ENCODE measurements at places on chromosomes 16 and 17.
A peak's percentile ranks its signal among the peaks of the same experiment; 100 is the strongest.

GRCh38 chr17:57902800-57903759 is 52.1 kb downstream of the CUEDC1 start:
- DNase-seq, result peak; percentile 87

- DNase-seq, result peak; percentile 70
These were observed 320 bp upstream of the KRTAP4-2 start for GRCh38 chr17:41178341-41178740.

DNA sequence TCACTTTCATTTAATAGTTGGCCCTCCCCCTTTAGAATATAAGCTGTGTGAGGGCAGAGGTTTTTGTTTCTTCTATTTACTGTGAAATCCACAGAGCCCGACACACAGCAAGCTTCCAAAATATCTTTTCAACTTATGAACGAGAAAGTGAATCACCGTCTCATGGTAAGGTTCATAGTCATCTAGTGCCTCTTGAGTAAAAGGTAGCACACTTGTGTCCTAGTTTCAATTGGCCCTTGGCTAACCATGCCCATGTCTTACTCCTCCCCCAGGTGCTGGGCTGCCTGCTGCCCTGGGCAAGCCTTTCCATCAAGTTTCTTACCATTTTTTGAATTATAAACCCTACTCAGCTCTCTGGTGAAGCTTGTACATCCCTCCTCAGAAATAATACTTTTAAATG is 12.4 kb upstream of the GP2 start:
- DNase-seq, result no peak

DNA sequence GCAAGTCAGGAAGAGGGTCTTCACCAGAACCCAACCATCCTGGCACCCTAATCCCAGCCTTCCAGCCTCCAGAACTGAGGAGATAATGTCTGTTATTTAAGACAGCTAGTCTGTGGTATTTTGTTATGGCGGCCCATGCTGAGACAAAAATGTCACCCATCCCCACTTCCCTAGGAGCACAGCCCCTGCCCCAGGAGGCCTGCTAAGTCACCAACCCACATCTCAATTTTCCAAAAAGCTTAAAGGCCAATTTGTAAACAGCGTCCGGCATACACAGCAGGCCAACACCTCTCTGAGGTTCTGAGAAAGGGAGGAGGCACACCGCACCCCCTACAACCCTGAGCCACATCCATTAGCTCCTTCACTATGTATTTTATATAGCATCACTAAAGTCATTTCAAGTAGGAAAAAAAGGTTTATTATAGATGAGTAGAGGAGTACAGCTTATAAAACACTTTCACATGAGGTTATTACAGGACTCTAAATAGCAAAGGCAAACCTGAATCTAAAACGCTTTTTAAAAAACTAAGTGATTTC is 6.9 kb downstream of the TMEM170A start:
- no peak for DNase-seq

DNA sequence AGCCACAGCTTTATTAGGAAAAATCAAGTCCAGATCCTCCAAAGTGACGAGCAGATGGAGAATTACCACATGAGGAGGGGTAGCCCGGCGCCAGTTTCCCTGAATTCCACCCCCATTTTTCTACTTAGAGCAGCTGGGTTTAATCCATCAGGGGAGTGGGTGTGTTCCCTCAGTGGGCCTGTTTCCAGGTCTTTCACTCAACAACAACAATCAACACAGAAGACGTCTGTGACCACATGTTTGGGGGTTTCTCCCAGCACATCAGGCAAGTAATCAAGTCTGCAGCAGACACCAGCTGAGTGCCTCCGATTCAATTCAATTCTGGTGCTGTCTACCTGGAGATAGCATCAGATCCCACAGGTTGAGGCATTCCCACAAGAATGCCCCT is 6.8 kb downstream of the SLC6A2 start:
- DNase-seq, result no peak

GRCh38 chr17:47941246-47942095 is at the start of gene PNPO:
Gene PNPO, plus strand, starts transcription at chr17:47941571. Its CDS starts 105 bp downstream, at chr17:47941676.
- peak; percentile 99 for DNase-seq

- no peak for DNase-seq
These were observed 61.1 kb downstream of the B9D1 start for GRCh38 chr17:19301274-19301951.

DNA sequence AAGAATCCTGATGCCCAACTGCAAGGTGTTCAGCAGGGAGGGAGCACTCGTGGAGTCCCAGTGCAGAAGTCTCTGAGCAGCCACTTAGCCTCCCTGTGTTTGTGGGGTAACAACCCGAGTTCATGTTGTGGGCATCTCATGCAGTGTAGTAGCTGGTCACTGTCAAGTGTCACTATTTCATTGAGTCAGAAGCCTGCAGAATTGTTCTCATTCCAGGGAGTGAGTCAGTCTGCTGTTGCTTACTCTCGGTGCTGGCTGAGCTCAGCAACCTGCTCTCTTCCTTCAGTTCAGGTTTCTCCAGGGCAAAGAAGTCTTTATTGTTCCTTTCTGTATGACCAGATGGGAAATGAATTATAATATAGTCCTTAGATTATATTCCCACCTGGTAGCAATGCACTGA is 24.1 kb downstream of the HMOX2 start:
- peak; percentile 90 for DNase-seq

- DNase-seq, result peak; percentile 73
These were observed 34.4 kb downstream of the WWP2 start for GRCh38 chr16:69796285-69797118.

- DNase-seq, result peak; percentile 30
These were observed 2.3 kb downstream of the CASKIN2 start for GRCh38 chr17:75512926-75513640.

- DNase-seq, result no peak
These were observed 9.4 kb downstream of the TOX3 start for GRCh38 chr16:52537516-52537915.

DNA sequence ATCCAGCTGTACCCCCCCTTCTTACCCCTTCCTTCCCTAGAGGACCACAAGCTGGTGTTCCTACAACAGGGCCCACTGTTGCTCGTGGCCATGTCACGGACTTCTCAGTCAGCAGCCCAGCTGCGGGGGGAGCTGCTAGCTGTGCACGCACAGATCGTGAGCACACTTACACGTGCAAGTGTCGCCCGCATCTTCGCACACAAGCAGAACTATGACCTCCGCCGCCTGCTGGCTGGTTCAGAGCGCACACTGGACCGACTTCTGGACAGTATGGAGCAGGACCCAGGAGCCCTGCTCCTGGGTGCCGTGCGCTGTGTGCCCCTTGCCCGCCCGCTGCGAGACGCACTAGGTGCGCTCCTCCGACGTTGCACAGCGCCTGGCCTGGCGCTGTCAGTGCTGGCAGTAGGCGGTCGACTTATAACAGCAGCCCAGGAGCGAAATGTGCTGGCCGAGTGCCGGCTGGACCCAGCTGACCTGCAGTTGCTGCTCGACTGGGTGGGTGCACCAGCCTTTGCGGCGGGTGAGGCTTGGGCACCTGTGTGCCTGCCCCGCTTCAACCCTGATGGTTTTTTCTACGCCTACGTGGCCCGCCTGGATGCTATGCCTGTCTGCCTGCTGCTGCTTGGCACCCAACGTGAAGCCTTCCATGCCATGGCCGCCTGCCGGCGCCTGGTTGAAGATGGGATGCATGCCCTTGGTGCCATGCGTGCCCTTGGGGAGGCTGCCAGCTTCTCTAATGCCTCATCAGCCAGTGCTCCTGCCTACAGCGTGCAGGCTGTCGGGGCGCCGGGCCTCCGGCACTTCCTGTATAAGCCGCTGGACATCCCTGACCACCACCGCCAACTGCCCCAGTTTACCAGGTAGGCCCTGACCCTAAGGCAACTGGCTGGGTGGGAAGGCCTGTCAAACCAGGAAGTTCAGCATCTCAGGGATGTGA is 3.6 kb downstream of the MON1B start:
- no peak for DNase-seq

DNA sequence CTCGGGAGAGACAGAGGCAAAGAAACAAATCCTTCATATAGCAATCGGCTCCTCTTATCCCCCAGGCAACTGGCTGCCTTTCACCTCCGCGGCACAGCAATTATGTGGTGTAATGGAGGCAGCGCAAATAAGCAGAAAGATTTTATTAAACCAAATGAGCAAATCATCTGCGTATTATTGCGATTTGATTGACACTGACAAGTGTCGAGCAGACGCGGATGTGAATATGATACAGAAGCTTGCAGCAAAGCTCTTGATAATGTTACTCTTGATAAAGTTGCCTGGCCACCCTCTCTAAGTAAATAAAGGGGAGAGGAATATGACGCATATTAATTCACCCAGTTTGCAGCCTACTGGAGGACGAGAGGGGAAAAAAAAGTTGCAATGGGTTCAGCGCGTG is 26.5 kb upstream of the AKTIP start:
- DNase-seq, result no peak

- peak; percentile 100 for DNase-seq
These were observed 8.2 kb upstream of the COL1A1 start for GRCh38 chr17:50209472-50210239.

GRCh38 chr16:28304214-28304613 is 11.9 kb downstream of the SBK1 start:
- peak; percentile 36 for DNase-seq

- no peak for DNase-seq
These were observed 319.1 kb downstream of the TOX3 start for GRCh38 chr16:52227851-52228250.

- peak; percentile 15 for DNase-seq
These were observed at the start of the genes KCTD19 and LRRC36 for GRCh38 chr16:67326472-67327309. Gene KCTD19, minus strand, starts transcription at chr16:67326741. Its CDS starts 34 bp downstream, at chr16:67326707. Gene LRRC36, plus strand, starts transcription at chr16:67326815. Its CDS starts 48 bp downstream, at chr16:67326863.

DNA sequence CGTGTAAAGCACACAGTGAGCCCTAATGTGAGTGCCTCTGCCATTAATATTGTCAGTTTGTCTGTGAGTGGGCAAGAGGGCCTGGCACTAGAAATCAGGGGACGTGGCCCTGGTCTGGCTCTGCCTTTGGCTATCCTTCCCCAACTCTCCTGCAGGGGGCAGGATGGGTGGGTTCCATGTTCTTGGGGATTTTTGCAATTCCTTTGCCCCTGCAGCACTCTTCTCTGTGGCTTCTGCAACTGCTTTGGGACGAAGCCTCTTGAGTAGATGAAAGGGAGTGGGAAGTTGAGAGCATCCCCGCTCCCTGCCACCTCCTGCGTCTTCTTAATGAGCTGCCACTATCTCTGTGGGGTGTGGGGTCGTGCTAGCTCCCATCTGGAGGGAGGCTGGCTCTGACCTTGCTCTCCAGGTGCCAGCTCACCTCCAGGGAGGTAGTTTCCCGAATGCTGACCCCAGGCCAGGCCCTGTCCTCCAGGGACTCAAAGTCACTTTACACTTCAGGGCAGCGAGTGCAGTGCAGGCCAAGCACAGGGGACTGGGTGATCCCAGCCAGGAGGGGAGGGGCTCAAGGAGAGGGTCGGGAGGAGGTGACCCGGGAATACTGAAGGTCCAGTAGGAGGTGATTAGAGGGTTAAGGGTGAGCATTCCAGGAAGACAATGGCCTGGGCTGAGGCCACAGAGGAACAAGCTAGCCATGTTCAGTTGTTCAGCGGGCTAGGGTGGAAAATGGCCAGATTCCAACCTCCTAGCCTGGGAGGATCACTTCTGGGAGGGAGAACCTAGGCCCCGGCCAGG is 121.0 kb upstream of the NLRP1 start:
- peak; percentile 21 for DNase-seq

GRCh38 chr17:74305865-74306654 is 20.0 kb upstream of the KIF19 start:
- no peak for DNase-seq

DNA sequence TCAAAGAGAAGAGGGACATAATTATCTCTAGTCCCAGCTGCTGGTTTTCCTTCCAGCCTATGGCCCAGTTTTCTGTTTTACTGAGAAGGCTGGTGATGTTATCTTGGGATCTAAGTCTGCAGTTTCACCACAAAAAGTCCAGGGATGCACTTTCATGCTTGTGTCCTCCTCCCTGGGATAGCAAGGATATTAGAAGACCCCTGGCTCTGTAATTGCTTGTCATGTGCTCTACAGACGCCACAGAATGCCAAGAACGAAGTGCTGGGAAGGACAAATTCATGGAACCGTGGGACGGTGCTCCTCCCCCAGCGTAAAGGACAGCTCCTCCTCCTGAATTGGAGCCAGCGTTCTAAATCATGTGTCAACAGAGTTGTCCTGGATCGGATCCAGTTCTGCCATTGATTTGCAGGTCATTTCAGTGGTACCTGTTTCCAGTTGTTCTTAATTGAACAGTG is 8.6 kb downstream of the MAPT start:
- DNase-seq, result no peak
